CD4-positive, alpha-beta memory T cell (primary cell): ENCODE measurements at places on chromosomes 5 and 9. TPM values are rescaled to one million over a fixed set of nuclear protein-coding genes. Genes with fewer than 3 reads are reported as not detected.

DNA sequence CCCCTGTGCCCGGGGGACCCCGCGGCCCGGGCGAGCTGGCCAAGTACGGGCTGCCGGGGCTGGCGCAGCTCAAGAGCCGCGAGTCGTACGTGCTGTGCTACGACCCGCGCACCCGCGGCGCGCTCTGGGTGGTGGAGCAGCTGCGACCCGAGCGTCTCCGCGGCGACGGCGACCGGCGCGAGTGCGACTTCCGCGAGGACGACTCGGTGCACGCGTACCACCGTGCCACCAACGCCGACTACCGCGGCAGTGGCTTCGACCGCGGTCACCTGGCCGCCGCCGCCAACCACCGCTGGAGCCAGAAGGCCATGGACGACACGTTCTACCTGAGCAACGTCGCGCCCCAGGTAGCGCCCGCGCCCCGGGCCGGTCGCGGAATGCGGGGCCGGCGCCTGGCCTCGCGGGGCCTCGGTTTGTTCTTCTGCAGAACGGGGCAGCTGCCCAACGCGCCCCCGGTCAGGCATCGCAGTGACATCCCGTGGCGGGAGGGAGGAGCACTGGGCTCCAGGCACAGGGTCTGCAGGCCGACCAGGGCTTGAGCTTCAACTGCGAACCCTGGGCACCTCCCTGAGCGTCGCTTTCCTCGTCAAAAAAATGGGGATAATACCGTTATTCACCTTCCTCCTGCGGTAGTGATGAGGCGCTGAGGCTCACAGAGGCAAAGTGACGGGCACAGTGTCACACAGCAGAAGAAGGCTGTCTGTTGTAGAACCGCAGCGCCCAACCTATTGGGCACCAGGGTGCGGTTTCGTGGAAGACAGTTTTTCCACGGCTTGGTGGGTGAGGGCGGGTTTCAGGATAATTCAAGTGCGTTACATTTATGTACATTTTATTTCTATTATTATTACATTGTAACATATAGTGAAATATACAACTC lies 777 bp downstream of the ENDOG start:
- peak; percentile 16 for DNase-seq
- peaks cover 19% of the 10 kb centered on the region for H3K4me1 ChIP-seq
- peak overlapping the region; percentile 35 for H3K27ac ChIP-seq
- peak overlapping the region; percentile 11 for H3K4me3 ChIP-seq
- no peaks in the 10 kb centered on the region for H3K27me3 ChIP-seq
- H3K36me3 ChIP-seq = peaks cover 8% of the 10 kb centered on the region

Gene GPR21
- total RNA-seq = 1.0 TPM

- no peak overlapping the region for H3K4me3 ChIP-seq
- H3K4me1 ChIP-seq = no peaks in the 10 kb centered on the region
- DNase-seq = no peak
- no peaks in the 10 kb centered on the region for H3K27me3 ChIP-seq
Observed at GRCh38 chr9:21728781-21729180, 73.7 kb upstream of the MTAP start.

Gene GPX8
- not detected for total RNA-seq

DNA sequence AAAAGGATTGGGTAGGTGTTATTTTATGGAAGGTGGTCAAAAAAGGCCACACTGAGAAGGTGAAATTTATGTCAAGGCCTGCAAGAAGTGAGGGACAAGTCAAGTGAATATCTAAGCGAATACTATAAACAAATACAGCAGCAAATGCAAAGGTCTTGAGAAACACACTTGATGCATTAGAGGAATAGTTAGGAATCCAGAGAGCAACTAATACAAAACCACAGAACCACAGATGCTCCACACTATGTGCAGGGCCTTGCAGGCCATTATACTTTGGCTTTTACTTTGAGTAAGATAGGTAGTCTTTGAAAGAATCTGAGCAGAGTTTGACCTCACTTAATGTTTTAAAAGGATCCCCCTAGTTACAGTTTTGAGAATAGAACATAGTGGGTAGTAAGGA lies 4.6 kb downstream of the ZNF622 start:
- no peak for DNase-seq
- H3K27ac ChIP-seq = no peak overlapping the region
- peaks cover 60% of the 10 kb centered on the region for H3K36me3 ChIP-seq

Gene PCDHGB4
- 0.23 TPM for total RNA-seq

Gene FGF10
- not detected for total RNA-seq

Gene GPR150
- 2.4 TPM for total RNA-seq

Gene EGFLAM
- not detected for total RNA-seq

GRCh38 chr5:7808998-7809397 lies 41.9 kb downstream of the CFAP90 start:
- no peaks in the 10 kb centered on the region for H3K4me1 ChIP-seq
- no peak for DNase-seq
- no peak overlapping the region for H3K27ac ChIP-seq
- H3K4me3 ChIP-seq = no peak overlapping the region
- no peaks in the 10 kb centered on the region for H3K27me3 ChIP-seq

GRCh38 chr5:15320871-15321270 lies 179.1 kb upstream of the FBXL7 start:
- no peaks in the 10 kb centered on the region for H3K27me3 ChIP-seq
- H3K4me1 ChIP-seq = no peaks in the 10 kb centered on the region
- H3K36me3 ChIP-seq = no peaks in the 10 kb centered on the region
- no peak overlapping the region for H3K27ac ChIP-seq
- H3K4me3 ChIP-seq = no peak overlapping the region
- no peak for DNase-seq

DNA sequence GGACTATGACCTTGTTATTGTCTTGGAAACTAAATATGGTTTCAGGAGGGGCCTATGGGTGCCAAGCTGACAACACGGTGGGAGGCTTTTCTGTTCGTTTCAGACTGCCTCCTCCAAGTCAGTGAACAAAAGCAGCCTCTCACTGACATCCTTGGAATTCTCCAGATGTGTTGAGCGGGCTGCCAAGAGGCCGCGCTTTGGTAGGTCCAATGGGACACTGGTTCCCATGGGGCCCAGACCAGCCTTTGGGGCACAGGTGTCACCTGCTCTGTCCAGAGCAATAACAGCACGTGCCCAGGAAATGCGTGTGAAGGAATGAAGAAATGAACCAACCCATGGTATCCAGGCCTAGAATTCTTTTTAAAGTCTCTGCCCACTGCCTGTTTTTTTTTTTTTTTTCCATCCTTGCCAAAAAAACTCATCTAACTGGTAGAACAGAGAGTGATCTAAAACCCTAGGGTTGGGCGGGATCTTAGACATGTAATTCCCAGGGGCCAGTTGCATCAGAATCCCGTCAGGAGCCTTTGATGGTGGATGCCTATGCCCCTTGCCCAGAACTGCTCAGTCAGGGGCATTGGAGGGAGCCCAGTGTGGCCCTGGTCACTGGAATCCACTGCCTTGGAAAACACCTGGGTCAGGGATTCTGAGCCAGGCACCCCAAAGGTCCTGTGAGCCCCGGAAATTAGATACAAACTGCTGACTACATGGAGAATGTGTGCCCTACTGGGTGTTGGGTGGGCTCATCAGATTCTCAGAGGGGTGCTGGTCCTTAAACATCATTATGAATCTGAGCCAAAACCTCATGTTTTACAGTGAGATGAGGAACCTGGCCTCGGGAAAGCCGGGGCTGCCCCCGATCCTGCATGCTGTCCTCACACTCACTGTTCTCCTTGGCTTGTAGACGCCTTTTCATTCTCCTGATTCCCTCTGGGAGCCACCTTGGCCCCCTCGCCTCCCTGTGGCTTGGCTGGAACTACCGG lies 60.1 kb downstream of the GTF3C4 start:
- no peak for DNase-seq
- H3K27me3 ChIP-seq = no peaks in the 10 kb centered on the region
- no peaks in the 10 kb centered on the region for H3K4me1 ChIP-seq
- no peaks in the 10 kb centered on the region for H3K36me3 ChIP-seq
- no peak overlapping the region for H3K27ac ChIP-seq

Gene BTNL3
- not detected for total RNA-seq

DNA sequence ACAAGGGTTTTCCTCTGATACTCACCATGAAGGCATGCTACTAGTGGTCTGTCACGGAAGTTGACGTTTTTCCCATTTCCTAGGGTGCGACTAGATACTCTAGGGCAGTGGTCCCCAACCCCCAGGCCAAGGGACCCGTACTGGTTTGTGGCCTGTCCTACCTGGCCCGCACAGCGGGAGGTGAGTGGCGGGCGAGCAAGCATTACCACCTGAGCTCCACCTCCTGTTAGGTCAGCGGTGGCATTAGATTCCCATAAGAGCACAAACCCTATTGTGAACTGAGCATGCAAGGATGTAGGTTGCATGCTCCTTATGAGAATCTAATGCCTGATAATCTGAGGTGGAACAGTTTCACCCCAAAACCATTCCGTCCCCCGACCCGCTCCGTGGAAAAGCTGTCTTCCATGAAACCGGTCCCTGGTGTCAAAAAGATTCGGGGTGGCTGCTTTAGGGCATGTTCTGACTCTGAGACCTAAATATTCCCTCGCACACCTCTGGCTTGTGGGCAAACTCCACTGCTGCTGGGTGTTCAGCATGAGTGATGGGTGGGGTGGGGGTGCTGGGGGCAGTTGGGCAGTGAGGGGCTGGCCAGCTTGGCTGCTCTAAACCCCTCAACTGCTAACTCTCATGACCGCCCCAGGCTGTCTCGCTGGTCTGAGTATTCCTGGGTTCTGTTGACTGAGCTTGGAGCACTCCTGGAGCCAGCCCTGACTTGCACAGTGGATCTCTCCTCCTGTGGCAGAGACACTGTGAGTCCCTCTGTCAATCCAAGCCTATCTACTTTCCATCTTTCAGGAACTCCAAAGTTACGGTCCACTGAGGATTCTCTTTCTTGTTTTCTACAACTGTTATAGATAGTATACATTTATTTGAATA lies 78.3 kb upstream of the NEK6 start:
- H3K4me3 ChIP-seq = no peak overlapping the region
- H3K36me3 ChIP-seq = no peaks in the 10 kb centered on the region
- H3K27me3 ChIP-seq = no peaks in the 10 kb centered on the region
- DNase-seq = no peak
- H3K4me1 ChIP-seq = peaks cover 1% of the 10 kb centered on the region
- H3K27ac ChIP-seq = no peak overlapping the region

GRCh38 chr5:56412601-56413379 lies 179.7 kb upstream of the ANKRD55 start:
- no peaks in the 10 kb centered on the region for H3K36me3 ChIP-seq
- no peak overlapping the region for H3K27ac ChIP-seq
- DNase-seq = peak; percentile 17
- peaks cover 11% of the 10 kb centered on the region for H3K4me1 ChIP-seq

DNA sequence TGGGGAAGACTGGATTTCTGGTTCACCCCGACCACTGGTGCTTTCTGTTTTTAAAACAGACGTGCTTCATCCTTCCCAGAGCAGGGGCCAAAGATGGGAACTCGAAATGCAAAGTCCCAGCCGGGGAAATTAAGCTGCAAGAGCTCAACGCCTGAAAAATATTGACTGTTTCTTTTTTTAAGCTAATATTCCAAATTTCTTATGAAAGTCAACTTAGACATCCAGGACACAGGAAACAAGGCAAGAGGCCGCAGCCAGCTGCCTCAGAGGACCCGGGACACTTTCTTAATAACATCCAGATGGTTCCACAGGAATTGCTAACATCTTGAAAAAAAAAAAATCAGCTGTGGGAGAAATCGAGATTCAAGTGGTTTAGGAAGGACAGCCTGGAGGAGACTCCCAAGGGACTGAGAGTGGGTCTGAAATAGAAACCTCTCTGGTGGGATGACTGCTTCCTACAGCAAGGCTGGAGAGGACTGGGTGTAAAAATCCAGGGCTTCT lies 144.9 kb downstream of the FGF1 start:
- H3K36me3 ChIP-seq = no peaks in the 10 kb centered on the region
- H3K27me3 ChIP-seq = no peaks in the 10 kb centered on the region
- no peak for DNase-seq

Gene CDK9
- total RNA-seq = 127 TPM

Gene GHR
- total RNA-seq = not detected

Gene FSTL4
- not detected for total RNA-seq

DNA sequence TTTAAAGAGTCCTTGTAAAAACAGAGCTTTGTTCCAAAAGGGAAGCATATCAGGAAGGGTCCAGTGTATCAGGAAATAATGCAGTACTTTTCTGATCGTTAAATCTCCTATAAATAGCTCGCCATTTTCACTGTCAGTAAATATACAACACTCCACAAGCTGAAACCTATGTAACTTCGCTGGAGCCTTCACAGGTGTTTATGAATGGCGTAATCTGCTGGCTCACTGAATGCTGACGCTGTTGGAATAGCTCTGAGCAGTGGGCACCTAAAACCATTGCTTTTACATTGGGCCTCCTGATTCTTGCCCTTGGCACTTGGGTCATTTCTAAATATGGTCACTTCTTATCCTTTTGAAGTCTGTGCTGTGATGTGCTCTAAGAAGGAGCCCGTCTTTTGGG lies 4.3 kb downstream of the SHC3 start:
- peaks cover under 1% of the 10 kb centered on the region for H3K4me1 ChIP-seq
- no peaks in the 10 kb centered on the region for H3K36me3 ChIP-seq
- peaks cover 26% of the 10 kb centered on the region for H3K27me3 ChIP-seq
- no peak overlapping the region for H3K27ac ChIP-seq
- H3K4me3 ChIP-seq = no peak overlapping the region
